ENCODE measurements at places on chromosomes 4 and X.

- no peak for DNase-seq
These were observed 159.8 kb downstream of the FAM13A start for GRCh38 chr4:88897180-88897579.

DNA sequence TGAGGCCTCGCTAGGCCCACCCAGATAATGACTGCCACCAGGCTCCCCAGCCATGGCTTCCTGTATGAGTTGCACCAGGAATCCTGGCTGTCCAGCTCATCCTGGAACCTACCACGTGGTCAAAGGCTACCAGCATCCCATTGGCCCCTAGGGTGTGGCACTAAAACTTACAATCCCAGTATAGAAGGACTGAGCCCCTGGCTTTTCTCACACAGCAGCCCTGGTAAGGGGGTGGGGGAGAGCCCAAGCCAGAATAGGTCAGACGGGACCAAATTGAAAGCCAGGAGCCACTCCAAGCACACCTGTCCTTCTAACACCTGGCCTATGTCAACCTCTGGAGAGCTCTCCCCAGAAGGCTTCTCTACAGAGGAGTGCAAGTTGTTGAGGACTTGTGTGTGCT is 269.3 kb upstream of the AGTR2 start:
- DNase-seq: no peak

DNA sequence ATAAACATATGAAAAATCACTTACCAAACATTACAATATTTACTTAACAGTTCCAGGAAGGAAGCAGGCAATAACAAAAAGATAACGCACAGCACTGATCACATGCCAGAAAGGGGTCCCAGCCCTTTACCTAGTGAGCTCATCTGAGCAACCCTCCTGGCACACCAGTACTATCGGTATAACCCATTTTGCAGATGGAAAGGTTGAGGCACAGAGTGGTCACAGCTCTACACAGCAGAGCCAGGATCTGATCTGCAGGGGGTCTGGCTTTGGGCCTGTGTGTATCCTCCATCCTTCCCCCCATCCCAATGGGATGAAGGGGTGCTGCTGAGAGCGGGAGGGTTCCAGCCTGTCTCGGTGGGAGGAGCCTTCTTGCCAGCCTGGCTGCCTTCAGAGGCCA is 5.0 kb downstream of the NSG1 start:
- no peak for DNase-seq

DNA sequence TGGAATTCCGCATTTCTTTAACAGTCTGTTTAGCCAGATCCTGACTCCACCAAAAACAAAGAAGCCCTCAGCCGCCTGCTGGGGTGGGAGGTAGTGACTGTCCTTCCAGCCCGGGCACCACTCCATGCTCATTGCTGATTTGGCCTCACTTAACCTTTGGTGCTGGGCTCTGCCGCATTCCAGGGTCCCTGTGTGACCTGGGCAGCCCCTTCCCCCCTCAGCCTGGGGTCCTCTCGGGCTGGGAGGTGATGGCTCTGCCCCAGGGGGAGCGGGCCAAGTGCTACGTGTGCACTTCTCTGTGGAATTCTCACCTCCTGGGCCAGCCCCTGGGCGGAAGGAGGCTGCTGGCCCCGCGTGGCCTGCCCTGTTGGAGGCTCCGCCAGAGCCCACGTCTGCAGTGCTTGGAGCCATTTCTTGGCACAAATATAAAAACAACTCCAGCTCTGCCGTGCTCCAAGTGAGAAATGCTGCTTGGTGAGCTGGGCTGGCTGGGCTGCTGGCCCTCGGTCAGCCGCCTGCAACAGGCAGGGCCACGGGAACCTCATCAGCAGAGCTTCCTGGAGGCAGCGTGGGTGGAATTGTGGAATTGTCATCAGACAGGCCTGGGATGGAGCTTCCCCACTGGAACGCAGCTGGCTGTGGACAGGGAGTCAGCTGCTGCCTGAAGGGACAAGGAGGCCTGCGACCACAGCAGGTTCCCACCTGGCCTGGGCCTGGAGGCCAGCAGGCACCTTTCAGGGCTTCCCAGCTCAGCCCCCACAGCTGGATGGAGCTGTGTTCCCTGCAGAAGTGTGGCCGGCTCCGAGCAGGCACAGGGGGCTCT is 66.0 kb downstream of the TRMT44 start:
- DNase-seq: no peak

- DNase-seq: no peak
These were observed 46.8 kb upstream of the BCOR start for GRCh38 chrX:40144576-40144975.

DNA sequence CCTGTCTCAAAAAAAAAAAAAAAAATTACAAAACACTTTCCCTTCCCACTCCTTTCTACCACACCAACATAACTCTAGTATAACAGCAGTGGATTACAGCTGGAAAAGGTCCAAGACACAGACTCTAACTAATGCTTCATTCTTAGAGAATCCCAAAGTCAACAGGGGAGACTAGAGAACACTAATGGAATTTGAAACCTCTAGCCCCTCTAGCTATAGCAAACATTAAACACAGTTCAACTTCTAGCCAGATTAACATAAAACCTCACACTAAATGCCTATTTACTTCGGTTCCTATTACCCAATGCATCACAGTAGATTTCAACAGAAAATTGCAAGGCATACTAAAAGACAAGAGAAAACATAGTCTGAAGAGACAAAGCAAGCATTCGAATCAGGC is 10.5 kb upstream of the DHX15 start:
- DNase-seq: no peak

DNA sequence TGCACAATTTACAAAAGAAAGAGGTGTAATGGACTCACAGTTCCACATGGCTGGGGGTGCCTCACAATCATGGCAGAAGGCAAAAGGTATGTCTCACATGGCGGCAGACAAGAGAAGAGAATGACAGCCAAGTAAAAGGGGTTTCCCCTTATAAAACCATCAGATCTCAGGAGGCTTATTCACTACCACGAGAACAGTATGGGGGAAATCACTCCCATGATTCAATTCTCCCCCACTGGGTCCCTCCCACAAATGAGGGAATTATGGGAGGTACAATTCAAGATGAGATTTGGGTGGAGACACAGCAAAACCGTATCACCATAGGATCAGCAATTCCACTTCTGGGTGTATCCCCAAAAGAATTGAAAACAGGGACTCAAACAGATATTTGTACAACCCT is 97.5 kb upstream of the STX18 start:
- no peak for DNase-seq

GRCh38 chr4:52716364-52717151 is 34.7 kb downstream of the ERVMER34-1 start:
- DNase-seq: no peak

GRCh38 chr4:186701273-186701672 is 22.4 kb downstream of the FAT1 start:
- no peak for DNase-seq

DNA sequence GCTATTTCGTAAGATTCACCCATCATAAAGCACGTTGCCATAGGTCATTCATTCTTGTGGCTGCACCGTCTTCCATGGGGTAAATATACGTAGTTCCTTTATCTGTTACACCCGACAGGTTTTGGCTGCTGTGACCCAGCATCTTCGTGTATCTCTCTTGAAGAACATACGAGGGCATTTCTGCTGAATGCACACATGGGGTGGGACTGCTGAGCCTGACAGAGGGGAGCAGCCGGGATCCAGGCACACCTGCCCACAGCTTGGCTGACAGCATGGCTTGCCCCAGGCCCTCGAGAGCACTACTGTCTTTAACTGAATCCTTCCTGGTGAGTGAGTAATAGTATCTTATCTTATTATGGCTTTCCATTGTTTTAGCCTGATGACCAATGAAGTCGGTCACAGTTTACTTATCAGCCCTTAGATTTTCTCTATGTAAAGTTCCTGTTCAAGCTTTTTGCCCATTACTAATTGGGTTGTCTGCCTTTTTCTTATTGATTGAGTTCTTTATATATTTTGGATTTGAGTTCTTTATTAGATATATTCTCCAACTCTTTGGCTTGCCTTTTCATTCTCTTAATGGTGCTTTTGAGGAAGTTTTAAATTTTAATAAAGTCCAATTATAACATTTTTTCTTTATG is 45.0 kb upstream of the MXD4 start:
- no peak for DNase-seq

DNA sequence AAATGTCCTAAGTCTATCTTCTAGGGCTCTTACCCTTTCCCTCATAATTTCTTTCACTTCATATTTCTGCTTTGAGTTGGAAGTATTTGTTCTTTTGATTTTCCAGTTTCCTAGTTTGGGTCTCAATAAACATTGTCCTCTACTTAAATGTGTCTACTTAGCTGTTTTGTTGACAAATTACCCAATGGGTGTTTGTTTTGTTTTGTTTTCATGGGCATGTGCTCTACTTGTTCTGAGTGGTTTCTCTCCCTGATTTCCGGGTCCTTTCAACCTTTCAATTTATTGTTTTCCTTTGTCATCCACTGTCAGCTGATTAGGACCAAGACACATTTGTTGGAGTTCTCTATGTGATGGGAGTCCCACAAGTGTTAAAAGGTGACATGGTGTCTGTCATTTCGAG is 1181.4 kb downstream of the RPA4 start:
- no peak for DNase-seq

DNA sequence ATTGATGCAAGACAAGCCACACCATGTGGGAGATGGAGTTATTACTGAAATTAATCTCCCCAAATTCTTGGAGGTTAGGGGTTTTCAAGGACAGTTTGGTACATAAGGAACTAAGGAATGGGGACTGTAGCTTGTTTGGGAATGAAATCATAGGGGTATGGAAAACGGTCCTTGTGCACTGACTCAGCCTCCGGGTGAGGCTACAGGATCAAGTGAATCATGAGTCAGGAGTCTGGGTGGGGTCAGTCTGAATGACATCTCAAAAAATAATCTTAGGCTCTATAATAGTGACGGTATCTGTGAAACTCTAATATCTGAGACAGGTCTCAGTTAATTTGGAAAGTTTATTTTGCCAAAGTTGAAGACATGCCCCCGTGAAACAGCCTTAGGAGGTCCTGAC is 128.5 kb upstream of the CYSLTR1 start:
- DNase-seq: no peak

GRCh38 chr4:149247164-149247563 is 568.5 kb downstream of the IQCM start:
- no peak for DNase-seq

GRCh38 chrX:114800719-114801118 is 216.7 kb downstream of the IL13RA2 start:
- no peak for DNase-seq

DNA sequence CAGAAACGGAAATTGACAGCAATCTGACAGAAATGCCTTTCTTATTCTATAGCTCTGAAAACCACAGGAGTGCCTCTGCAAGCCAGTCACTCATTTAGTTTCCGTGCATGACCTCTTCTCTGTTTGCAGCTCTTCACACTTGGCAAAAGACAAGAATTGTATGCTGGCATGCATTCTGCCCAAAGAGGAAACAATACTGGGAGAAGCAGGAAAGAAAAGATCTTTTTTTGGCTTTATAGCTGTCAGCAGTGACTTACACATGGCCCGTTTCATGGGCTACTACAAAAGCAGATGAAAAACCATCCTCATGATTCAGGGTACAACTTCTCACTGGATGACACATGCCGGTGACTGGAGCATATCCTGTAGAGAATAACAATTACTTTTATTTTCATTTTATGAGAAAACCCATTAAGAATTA is 249.4 kb downstream of the ADAMTS3 start:
- DNase-seq: no peak

DNA sequence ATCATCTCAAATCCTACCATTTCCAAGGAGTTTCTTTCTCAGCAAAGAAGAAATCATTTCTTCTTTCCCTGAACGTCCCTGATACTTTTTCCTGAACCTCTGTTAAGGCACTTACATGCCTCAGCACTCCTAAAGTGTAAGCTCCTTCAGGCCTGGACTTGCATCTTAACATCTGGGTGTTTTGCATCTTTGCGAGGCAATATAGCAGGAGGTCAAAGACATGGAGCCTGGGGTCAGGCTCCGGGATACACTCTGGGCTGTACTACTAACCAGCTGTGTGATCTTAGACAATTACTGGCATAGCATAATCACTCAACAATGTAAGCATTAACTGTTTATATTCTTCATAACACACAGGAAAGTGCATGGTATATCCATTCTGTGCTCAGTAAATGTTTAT is 275.5 kb upstream of the BOD1L1 start:
- no peak for DNase-seq

GRCh38 chr4:26729027-26729426 is 131.6 kb upstream of the STIM2 start:
- DNase-seq: no peak

DNA sequence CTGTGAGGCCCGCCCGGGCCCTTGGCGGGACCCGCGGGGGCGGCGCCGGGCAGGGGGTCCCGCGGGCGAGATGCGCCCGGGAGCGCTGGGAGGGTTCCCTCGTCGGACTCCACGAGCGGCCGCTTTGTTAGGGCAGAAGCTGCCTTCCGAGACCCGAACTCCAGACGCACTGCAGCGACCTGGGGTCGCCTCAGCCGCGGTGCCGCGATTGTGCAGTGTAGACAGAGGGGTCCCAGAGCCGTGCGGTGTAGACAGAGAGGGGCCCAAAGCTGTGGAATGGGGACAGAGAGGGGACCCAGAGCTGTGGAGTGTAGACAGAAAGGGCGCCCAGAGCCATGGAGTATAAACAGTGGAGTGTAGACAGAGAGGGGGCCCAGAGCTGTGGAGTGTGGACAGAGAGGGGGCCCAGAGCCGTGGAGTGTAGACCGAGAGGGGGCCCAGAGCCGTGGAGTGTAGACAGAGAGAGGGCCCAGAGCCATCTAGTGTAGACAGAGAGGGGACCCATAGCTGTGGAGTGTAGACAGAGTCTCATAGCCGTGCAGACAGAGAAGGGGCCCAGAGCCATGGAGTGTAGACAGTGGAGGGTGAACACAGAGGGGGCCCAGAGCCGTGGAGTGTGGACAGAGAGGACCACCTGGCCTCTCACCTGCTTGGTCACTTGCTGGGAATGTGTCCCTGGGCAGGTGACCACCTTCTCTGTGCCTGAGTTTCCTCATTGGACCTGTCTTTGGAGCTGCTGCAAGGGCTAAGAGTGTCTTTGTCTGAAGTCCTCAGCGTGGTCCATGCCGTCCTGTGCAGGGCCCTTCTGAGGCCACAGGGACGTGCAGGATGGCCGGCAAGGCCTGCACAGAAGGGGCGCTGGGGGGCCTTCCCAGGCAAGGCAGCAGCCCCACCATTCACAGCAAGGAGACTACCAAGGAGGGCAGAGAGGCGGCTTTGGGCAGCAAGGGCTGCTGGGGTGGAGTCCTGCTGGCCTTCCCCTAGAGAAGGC is 875 bp downstream of the RGS12 start:
- no peak for DNase-seq

GRCh38 chrX:153922932-153923857 is 2.9 kb downstream of the ARHGAP4 start:
- DNase-seq: no peak

GRCh38 chr4:138090918-138091676 is 151.1 kb downstream of the SLC7A11 start:
- no peak for DNase-seq

GRCh38 chr4:189022440-189023035 is 883.3 kb downstream of the TRIML1 start:
- no peak for DNase-seq

GRCh38 chr4:33924239-33924638 is 2320.1 kb downstream of the ARAP2 start:
- DNase-seq: no peak

DNA sequence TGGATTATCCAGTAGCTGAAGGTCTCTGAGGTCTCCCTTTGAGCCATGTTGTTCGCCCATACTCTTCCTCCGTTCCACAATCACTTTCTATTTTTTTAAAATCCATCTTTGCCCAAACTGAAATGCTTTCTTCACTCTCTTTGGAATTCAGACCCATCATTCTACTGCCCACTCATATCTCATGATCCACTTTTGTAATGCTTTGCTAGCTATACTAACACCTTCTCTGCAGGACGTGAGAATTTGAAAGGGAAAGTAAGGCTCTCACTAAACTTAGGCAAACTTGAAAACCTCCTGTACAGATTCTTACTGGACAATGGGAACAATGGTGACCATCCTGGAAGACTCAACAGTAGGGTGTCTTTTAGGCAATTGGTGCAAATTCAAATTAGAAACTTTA is 8.8 kb upstream of the RTL8A start:
- no peak for DNase-seq

Measured in CD4-positive, alpha-beta T cell treated with Interleukin-10 for 1 hour (primary cell).